ENCODE measurements at places on chromosomes 5 and 9. TPM values are rescaled to one million over a fixed set of nuclear protein-coding genes. Genes with fewer than 3 reads are reported as not detected.

Gene UBE2QL1
- not detected for total RNA-seq

Gene LECT2
- total RNA-seq: not detected

Gene C9
- total RNA-seq: not detected

Gene KCNIP1
- total RNA-seq: 0.11 TPM

Gene INSL6
- total RNA-seq: not detected

Gene LHX6
- 0.33 TPM for total RNA-seq

Gene TPPP
- not detected for total RNA-seq

Gene MYMK
- not detected for total RNA-seq

Gene ENTPD2
- total RNA-seq: not detected

Gene NEUROG1
- not detected for total RNA-seq

Gene CKS2
- total RNA-seq: 64.0 TPM

Gene LIFR
- 3.9 TPM for total RNA-seq

Gene ANKRD34B
- total RNA-seq: not detected

Gene GABRP
- total RNA-seq: 1,966 TPM

Gene TSSK1B
- total RNA-seq: 0.79 TPM

Gene NEURL1B
- 0.79 TPM for total RNA-seq

All from placental epithelial cell (primary cell).